Fibroblast of upper back skin (primary cell): ENCODE measurements at places on chromosomes 7 and 10.

DNA sequence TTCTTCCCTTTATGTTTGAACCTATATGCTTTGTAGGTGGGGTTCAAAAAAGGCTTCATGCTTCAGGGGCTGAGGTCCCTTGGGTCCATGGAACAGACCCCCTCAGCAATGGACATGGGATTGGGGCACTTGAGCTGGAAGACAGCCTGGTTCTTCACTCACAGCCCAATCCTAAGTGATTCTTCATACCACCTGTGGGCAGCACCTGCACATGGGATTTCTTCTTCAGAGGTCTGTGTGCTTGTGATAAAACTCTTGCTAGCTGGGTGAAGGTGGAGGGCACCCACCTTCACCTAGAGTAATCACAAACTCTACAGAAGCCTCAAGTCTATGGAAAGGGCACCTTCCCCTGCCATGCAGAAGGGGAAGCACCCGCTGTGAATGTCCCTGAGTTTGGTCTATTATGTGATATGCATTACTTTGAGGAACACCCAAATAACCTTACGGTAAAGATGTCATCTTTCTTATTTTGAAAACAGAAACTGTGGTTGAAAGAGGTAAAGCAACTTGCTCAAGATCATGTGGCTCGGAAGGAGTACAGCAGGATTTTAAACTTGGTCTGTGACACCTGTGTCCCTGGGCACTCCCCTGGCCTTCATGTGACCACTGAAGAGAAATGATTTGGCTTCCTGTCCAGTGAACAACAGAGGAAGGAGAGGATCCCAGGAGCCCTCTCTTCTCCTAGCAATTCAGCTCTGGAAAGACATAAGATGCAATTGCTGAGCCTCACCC is 469.5 kb upstream of the ZMIZ1 start:
- no peak for DNase-seq

GRCh38 chr7:111012149-111012548 is 78.8 kb upstream of the LRRN3 start:
- DNase-seq: no peak

- no peak for DNase-seq
These were observed 51.8 kb downstream of the CLEC2L start for GRCh38 chr7:139575338-139575680.

DNA sequence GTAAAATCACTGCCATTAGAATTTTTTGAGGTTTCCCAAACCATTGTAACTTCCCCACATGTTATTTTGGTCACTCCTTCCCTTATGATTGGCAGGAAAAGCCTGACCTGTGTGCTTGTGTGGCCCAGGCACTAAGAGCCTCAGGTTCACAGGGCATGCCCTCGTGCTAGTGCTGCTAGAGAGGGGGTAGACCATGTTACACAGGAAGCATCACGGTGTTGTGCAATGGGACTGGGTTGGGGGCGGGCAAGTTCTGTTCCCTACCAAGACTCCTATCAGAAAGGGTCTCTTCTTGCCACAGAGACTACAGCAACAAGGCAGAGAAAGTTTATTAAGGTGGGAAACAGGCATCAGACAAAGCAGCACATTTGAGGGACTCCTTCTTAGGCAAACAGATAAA is 32.2 kb downstream of the LSM5 start:
- DNase-seq: no peak

DNA sequence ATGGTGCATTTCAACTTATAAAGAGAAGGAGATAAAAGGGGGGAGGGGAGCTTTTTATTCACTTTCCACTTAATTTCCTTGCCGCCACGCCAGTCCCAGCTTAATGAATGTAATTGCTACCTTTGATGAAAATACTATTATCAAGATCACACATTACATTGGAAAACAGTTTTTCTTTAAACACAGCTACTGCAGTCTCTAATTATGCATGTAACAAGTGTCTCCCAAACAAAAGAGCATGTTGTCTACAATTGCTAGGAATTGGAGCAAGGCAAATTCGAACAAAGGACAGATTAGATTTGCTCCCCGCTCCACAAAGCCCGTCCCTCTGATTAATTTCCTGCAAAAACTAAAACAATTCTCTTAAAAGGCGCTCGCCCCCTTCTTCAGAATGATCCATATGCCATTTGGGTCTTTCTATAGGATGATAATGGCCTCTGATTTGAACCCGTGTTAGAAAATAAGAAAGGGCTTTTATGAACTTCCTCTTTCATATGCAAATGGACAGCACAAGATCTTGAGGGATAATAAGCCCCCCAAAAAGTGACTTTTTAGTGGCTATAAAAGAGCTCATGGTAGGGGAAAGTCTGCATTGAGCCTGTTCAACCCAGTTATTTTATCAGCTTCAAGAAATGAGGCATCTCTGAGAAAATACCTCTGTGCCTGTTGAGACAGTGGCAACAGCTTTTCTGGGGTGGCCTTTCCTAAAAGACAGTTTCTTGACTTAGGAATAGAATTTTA is 60.6 kb downstream of the ACADSB start:
- no peak for DNase-seq
